ENCODE measurements at places on chromosomes 5 and 9.

- no peak for DNase-seq
These were observed 131.1 kb upstream of the ZNF462 start for GRCh38 chr9:106731910-106732309.

- no peak for DNase-seq
These were observed 109.7 kb downstream of the CAAP1 start for GRCh38 chr9:26782899-26783298.

GRCh38 chr5:56482363-56482762 is 249.2 kb upstream of the ANKRD55 start:
- no peak for DNase-seq

- no peak for DNase-seq
These were observed 152.9 kb downstream of the PIK3R1 start for GRCh38 chr5:68368311-68369022.

DNA sequence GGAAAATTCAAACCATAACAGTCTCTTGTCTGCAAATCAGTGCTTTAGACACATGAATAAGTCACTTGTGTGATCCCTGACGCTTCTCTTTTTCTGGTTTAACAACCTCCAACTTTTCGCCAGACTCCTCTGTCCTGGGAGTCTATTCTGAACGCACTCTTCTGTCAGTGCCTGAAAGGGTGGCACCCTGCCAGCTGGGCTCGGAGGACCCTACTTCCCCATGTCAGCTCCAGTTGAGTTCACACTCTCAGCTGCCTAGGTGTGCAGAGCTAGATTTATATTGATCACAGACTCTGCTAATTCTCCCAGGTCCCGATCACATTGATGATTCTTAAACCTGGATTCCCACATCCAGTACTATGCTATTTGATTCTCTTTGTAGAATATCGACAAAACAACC is 649.1 kb downstream of the BNC2 start:
- no peak for DNase-seq

- no peak for DNase-seq
These were observed 545 bp downstream of the CDKN2B-AS1 start for GRCh38 chr9:21995006-21995665.

DNA sequence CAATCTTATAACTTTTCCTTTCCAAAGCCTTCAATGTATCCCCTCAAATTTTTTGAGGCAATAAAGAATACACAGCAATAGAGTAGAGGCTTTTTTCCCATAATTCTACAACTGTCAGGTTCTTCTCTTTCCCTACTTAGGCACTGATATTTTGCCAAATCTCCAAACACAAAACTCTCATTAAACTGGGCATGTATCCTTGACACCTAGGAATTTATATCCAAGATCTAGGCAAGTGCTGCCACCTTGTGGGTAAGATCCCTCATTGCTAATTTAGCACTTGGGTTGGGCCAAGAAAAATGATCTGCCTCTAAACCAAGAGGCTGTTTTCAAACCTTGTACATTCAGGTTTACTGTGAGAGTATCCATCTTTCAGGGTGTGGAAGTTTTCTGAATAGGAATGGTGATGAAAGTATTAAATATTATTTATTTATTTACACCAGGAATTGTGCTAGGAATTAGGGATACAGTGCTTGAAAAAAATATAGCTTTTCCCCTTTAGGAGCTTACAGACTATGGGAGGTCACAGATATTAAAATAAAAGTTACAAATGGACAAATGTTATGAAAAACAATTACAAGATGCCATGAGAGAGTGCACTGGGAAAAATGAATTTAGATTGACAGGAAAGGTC is 17.6 kb downstream of the TSTD2 start:
- peak; percentile 26 for DNase-seq

DNA sequence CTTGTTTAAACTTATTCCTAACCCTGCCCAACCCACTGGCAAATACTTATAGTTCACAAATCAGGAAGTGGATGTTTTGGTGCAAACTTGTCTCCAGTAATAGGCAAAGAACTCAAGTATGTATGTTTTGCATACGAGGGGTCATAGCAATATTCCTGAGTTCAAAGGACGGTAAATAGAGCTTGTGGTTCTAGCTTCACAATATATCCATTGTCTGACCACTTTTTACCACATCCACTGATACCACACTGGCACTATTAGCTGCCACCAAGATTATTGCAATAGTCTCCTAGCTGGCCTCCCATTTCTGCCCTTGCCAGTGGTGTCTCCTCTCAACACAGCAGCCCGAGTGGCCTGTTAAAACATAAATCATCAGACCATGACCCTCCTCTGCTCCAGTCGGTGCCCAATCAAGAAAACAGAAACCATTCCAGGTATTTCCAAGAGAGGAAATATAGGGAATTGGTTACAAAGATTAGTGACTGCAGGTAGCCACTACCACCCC is 17.0 kb downstream of the GRXCR2 start:
- DNase-seq: no peak

GRCh38 chr9:93258419-93258817 is 74.5 kb downstream of the WNK2 start:
- no peak for DNase-seq

DNA sequence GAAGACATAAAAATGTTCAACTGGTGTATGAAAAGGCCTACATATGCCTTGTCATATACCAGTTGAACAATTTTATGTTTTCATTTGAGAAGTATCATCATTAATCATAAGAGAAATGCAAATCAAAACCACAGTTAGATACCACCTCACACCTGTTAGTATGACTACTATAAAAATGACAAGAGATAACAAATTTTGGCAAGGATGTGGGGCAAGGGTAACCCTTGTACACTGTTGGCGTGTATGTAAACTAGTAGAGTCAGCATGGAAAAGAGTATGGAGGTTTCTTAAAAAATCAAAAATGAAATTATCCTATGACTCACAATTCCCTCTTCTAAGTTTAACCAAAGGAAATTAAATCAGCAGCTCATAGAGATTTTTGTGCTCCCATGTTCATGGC is 250.4 kb upstream of the ST8SIA4 start:
- no peak for DNase-seq

- no peak for DNase-seq
These were observed 1.1 kb upstream of the SMC2 start for GRCh38 chr9:104092875-104093600.

Data from SK-N-MC (cell line).